ENCODE measurements at places on chromosomes 11 and 22.

GRCh38 chr11:35063488-35063931, 75.5 kb upstream of the CD44 start:
- DNase-seq, result no peak

DNA sequence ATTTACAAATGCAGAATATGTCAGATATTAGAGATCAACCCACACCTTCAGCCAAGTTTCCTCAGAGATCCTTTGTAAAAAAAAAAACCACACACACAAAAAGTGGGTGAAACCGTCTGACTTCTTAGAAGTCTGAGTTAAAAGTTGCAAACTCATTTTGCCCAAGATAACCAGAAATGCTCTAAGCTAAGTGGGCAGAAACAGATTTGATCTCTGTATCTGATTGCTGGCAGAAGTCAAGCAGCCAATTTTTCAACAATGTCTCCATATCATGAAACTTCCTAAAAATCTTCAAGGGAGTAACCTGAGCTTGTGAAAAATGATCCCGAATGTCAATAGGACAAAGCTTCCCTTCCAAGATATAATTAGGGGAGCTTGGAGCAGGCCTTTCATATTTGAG, 28.6 kb upstream of the ATXN10 start:
- DNase-seq, result no peak

DNA sequence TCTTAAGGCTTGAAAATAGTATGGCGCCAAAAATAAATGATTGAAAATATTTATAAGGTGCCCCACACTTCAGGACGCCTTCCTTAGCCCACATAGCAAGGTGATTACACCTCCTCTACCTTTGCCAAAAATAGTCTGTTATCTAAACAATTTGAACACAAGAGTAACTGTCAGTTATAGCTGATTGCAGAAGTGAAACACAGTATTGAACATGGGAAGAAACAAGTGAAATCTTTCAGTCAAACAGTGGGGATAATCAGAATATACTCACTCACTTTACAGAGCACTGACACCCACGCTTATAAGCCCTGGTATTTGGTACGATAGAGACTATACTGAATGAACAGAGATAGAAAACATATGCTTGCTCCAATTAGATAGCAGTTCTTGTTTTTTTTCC, 203.1 kb downstream of the RAB38 start:
- DNase-seq, result no peak

DNA sequence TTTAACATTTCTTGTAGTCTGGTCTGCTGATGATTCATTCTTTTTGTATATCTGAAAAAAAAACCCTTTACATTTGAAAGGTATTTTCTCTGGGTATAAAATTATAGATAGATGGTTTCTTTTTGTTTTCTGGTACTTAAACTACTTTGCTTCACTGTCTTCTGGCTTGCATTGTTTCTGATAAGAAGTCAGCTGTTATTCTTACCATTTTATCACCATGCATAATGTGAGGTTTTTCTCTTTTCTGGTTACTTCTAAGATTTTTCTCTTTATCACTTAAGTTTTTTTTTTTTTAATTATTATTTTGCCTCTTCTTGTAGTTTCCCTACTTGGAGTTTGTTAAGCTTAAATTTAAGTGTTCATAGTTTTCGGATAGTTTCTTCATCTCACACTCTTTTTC, 84.7 kb downstream of the HSD17B12 start:
- DNase-seq, result no peak

GRCh38 chr11:96391698-96392307, 2.0 kb downstream of the JRKL start:
- DNase-seq, result peak; percentile 3

- peak; percentile 69 for DNase-seq
These were observed 12.9 kb upstream of the CDKN1C start for GRCh38 chr11:2898366-2899079.

GRCh38 chr11:120978701-120979100, 45.2 kb upstream of the TBCEL start:
- DNase-seq, result no peak

- DNase-seq, result no peak
These were observed 16.8 kb upstream of the SUN2 start for GRCh38 chr22:38772623-38772873.

- DNase-seq, result no peak
These were observed 12.5 kb downstream of the GP1BB start for GRCh38 chr22:19735665-19736510.

- no peak for DNase-seq
These were observed 34.8 kb upstream of the VWA5A start for GRCh38 chr11:124080327-124081001.

- DNase-seq, result no peak
These were observed 124.9 kb downstream of the MN1 start for GRCh38 chr22:27676545-27677213.

GRCh38 chr11:76318744-76319384, 62.1 kb downstream of the THAP12 start:
- peak; percentile 54 for DNase-seq

DNA sequence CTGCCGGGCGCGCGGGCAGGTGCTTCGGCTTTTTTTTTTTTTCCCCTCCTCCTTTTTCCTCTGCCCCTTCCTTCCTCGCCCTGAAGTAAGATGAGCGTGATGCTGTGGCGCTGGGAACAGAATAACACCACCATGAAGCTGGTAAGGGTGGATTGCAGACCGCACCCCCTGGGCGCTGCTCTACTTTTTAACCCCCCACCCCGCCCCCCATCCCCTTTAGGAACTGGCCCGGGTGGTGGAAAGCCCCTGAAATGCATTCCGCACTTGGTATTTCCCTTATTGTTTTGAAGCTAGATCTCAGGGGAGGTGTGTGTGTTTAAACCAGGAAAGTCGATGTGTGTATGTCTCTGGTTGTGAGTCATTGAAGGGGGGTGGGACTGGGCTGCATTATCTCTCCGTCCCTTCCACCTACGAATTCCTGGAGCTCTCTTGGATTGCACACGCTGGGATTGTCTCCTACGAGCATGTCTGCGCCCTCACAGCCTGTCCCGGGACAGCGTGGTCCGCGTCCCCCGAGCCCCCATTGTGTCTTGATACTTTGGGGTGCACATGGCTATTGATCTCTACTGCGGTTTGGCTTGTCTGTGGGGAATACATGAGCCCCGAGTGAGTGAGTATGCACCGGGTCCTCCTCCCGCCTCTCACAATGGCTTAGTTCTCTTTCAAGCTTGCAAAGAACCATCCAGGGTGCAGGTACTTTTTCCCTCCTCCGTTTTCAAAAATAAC, 64.9 kb downstream of the NAV2 start:
- DNase-seq, result peak; percentile 94

DNA sequence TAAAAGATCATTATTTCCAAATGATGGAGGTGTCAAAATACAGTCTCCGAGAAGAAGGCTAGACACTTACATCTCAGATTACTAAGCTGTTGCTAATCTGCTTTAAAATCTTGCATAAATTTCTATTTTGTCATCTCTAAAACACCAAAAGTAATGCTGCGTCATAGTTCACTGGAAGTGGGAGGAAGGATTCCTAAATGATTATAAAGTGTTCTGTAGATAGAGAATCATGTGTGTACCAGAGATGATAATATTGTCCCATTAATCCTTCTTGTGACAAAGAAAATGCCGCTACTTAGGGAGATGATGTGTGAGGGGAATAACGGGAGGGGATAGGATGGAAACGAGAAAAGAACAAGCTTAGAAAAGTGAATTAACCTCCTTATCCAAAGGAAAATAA, 268.6 kb downstream of the JRKL start:
- no peak for DNase-seq

GRCh38 chr11:106101819-106102218, 24.4 kb downstream of the AASDHPPT start:
- DNase-seq, result peak; percentile 33

GRCh38 chr11:94139416-94139815, 10.8 kb downstream of the PANX1 start:
- DNase-seq, result no peak

- no peak for DNase-seq
These were observed 55.3 kb upstream of the KCNQ1OT1 start for GRCh38 chr11:2755071-2755470.

- no peak for DNase-seq
These were observed 1434.8 kb downstream of the TBC1D22A start for GRCh38 chr22:48197189-48197690.

DNA sequence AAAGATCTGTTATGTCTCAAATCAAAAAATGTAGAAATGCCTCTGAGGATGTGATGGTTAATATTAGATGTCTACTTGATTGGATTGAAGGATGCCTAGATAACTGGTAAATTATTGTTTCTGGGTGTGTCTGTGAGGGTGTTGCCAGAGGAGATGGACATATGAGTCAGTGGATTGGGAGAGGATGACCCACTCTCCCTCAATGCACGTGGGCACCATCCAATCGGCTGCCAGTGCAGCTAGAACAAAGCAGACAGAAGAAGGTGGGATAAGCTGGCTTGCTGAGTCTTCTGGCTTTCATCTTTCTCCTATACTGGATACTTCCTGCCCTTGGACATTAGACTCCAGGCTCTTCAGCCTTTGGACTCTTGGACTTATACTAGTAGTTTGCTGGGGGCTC, 430.3 kb downstream of the SOX6 start:
- no peak for DNase-seq

DNA sequence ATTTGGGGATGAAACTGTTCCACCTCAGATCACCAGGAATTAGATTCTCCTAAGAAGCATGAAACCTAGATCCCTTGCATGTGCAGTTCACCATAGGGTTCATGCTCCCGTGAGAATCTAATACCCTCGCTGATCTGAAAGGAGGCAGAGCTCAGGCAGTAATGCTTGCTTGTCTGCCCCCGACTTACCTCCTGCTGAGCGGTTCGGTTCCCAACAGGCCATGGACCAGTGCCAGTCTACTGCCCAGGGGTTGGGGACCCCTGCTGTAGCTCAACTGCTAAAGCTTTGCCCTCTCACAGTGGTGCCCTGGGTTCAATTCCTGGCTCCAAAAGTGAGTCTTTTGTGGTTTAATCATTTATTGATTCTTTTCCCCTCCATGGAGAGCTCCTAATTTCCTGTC, 3.4 kb downstream of the JAML start:
- DNase-seq, result no peak

GRCh38 chr11:2662024-2662312, 37.8 kb downstream of the KCNQ1OT1 start:
- no peak for DNase-seq

GRCh38 chr11:75632450-75632849, 36.4 kb downstream of the MAP6 start:
- no peak for DNase-seq

DNA sequence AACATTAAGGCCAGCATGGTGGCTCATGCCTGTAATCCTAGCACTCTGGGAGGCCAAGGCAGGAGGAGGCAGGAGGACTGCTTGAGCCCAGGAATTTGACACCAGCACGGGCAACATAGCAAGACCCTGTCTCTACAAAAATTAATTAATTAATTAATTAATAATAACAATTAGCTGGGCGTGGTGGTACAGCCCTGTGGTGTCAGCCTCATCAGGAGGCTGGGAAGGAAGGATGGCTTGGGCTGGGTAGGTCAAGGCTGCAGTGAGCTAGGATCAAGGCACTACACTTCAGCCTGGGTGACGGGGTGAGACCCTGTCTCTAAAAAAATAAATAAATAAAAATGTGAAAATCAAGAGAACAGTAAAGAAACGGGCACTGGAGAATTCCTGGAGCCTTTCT, 1.4 kb downstream of the ARFGAP3 start:
- DNase-seq, result no peak

DNA sequence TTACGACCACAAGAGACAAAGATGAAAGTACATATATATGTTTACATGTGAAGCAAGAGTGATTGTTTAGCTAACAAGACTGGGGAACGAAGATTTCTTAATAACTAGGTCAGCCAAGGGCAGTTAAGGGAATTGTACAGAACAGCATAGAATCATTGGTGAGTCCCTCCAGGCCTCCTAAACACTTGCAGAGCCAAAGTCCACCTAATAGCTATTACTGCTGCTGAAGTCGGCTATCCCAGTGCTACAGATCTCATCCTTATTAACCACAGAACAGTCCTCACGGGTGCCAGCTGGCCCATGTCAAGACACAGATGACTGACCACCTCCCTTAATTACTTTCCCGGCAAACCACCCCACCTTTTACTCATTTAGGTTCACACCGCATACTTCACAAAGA, 68.5 kb upstream of the OPCML start:
- DNase-seq, result no peak

DNA sequence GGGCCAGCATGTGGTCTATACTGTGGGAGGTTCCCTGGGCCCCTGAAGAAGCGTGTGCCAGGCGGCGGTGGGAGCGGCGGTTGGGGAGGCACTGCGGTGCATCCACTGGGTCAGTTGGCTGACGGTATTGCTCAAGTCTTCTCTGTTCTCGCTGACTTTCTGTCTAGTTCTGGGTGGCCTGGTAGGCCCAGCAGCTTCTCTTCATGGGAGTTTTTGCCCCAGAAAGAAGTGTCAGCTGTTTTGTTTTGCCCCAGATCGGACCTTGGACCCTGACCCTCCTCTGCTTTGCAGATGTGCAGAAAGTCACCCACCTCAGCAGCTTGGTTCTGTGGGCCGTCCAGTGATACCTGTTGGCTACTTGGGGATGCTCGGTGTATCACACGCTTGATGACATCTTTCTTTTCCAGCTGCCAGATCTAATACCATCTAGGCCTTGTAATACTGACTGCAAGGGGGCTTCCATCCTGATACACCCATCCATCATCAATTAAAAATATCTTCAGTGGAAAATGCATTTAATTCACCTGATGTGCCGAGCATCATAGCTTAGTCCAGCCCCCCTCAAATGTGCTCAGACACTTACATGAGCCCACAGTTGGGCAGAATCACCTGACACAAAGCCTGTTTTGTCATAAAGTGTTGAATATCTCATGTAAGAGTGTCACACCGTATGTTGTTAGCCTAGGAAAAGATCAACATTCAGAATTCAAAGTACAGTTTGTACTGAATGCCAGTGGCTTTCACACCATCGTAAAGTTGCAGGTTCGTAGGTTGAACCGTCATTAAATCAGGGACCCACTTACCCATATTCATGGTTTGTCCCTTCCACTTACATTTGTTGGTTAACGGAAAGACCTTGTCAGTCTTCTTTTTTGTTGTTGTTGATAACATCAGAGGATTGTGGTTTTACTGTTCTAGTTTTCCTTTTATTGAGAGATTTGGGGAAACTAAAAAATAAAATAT, 13.9 kb downstream of the ZBED4 start:
- DNase-seq, result no peak

- DNase-seq, result no peak
These were observed 7.4 kb downstream of the ARHGEF17 start for GRCh38 chr11:73315293-73316020.

GRCh38 chr11:131073167-131073566, 156.9 kb upstream of the SNX19 start:
- DNase-seq, result no peak

- no peak for DNase-seq
These were observed 8.6 kb upstream of the INCENP start for GRCh38 chr11:62115085-62115694.

DNA sequence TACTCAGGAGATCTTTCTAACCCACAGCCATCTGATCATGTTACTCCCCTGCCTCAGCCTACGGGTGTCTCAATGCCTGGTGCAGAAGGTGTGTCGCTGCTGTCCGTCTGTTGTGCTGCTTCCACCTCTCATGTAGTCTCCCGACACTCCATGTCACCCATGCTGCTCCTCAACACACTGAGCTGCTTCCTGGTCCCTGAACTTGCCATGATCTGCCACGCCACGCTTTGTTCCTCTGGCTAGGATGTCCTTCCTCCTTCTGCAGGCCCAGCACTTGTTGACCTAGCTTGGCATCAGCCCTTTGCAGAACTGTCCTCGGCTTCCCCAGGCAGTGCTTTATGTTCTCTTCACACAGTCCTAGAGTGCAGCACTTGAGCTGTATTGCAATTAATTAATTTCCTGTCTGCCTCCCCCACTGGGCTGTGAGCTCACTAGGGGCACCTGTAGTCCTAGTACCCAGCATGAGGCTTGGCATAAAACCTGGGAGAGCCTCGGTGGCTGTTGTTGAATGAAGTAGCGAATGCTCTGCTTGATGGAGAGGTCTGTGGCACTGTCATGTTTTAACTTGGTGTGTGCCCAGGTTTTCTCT, 9.5 kb downstream of the GTPBP1 start:
- no peak for DNase-seq

All from dermis microvascular lymphatic vessel endothelial cell (primary cell).